ENCODE measurements at places on chromosomes 16 and 17. TPM values are rescaled to one million over a fixed set of nuclear protein-coding genes. Genes with fewer than 3 reads are reported as not detected.
A peak's percentile ranks its signal among the peaks of the same experiment; 100 is the strongest.

ITGA3 gene
- 11.9 TPM for total RNA-seq

CRAMP1 gene
- 19.5 TPM for total RNA-seq

SERPINF2 gene
- not detected for total RNA-seq

EVPLL gene
- not detected for total RNA-seq

- no peak for DNase-seq
Observed at GRCh38 chr17:61065263-61065773, 334.3 kb upstream of the TBX2 start.

DNA sequence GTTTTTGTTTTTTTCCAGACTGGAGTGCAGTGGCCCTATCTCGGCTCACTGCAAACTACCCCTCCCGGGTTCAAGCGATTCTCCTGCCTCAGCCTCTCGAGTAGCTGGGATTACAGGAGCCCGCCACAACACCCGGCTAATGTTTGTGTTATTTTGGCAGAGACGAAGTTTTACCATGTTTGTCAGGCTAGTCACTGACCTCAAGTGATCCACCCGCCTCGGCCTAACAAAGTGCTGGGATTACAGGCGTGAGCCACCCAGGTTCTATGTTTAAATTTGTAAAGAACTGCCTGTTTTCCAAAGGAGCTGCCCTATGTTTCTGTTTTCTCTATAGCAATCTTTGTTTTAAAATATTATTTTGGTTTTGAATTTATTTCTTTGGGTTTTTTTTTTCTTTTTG is 13.8 kb upstream of the C16orf87 start:
- no peak for DNase-seq

- peak; percentile 77 for DNase-seq
Observed at GRCh38 chr16:24138024-24138423, 118.1 kb upstream of the CACNG3 start.

DNA sequence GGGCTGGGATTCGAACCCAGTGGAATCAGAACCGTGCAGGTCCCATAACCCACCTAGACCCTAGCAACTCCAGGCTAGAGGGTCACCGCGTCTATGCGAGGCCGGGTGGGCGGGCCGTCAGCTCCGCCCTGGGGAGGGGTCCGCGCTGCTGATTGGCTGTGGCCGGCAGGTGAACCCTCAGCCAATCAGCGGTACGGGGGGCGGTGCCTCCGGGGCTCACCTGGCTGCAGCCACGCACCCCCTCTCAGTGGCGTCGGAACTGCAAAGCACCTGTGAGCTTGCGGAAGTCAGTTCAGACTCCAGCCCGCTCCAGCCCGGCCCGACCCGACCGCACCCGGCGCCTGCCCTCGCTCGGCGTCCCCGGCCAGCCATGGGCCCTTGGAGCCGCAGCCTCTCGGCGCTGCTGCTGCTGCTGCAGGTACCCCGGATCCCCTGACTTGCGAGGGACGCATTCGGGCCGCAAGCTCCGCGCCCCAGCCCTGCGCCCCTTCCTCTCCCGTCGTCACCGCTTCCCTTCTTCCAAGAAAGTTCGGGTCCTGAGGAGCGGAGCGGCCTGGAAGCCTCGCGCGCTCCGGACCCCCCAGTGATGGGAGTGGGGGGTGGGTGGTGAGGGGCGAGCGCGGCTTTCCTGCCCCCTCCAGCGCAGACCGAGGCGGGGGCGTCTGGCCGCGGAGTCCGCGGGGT is at the start of gene CDH1:
Gene CDH1 (plus strand): TSS at position 247 of the 684 bp plus-strand sequence. CDS start 124 bp downstream, at position 371.
- peak; percentile 70 for DNase-seq

DNA sequence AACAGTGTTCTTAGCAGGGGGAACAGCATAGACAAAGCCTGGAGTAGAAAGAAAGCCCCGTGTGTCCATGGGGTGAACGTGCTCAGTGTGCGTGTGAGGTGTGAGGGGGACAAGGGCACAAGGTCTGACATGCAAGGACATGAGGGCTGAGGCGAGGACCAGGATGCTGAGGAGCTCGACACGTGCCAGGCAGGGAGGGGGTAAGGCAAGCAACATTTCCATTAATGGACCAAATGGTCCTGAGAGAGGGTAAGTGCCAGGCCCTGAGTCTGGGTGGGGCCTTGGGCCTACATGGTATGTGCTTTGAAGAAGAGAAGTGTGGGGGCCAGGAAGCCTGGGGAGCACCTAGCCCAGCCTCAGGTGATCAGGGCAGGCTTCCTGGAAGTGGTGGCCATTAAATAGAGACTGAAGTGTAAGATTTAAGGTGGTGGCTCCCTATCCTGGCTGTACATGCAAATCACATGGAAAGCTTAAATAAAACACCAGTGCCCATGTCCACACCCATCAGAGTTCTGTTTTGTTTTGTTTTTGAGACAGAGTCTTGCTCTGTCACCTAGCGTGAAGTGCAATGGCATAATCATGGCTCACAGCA is 29.3 kb downstream of the ADCY7 start:
- no peak for DNase-seq

DNA sequence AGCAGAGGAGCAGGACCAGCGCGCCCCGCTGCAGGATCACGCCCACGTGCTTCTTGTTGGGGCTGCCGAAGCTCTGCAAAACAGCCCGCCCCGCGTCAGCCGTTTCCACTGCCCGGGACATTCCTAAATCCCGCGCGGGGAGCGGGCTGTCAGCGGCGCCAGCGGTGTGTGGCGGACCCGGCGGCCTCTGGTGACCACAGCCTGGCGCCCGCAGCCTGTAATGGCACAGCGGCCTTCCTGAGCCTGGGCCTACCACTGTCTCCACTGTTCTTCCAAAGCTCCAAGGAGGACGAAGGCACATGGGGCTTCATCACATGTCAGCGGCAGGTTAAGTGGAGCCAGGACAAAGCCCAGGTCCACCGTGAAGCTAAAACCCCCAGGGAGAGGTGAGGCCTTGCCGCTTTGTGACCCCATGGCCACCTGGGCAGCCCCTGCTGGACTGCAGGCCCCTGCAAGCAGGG is 2.5 kb downstream of the SLC47A2 start:
- DNase-seq = no peak

- DNase-seq = no peak
Observed at GRCh38 chr17:43613917-43614316, 47.8 kb downstream of the MEOX1 start.

- DNase-seq = no peak
Observed at GRCh38 chr17:50518384-50519023, 10.3 kb downstream of the MYCBPAP start.

DNA sequence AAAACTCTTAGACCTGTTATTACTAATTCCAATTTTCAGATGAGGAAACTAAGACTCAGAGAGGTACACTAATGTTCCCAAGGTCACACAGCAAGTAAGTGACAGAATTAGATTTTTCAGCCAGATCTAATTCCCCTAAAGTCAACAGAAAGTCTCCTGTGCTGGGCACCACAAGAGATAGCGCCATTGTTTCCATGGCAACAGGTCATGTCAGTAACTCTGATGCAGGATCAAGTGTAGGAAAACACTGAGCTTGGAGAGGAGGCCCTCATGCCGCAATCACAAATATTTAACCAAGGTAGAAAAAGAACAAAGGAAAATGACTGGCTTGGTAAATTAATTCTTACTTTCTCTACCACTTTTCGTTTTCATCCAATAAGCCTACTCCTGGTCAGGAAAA is 166.0 kb upstream of the CDH13 start:
- DNase-seq = peak; percentile 46

DNA sequence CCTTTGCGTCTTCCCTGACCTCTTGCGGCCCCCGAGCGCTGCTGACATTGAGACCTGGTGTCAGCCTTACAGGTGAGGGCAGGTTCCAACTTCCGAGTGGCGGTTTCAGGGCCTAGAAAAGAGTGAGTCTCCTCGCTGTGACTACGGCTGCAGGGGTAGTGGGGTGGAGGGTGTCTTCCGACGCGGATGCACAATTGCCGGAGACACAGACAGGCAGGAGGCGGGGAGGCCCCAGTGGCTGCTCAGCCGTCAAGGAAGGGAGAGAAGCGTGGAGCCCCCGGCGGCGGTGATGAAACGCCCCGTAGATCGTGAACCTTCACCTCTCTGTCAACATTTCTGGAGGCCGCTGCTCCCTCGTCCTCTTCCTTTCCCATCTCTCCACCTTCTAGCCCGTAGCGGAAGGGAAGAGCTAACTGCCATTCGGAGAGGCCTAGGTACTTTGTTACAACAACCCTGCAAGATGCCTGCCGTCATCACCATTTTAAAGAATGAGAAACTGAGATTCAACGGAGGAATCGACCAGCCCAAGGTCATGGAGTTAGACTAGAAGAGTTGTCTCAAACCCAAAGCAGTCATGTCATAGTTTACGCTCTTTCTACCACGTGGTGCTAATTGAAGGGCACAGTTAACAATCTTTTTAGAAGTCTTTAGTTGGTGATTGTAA is 485 bp downstream of the DNAJA3 start:
- no peak for DNase-seq

- no peak for DNase-seq
Observed at GRCh38 chr17:77854759-77855745, 103.5 kb upstream of the TNRC6C start.

DNA sequence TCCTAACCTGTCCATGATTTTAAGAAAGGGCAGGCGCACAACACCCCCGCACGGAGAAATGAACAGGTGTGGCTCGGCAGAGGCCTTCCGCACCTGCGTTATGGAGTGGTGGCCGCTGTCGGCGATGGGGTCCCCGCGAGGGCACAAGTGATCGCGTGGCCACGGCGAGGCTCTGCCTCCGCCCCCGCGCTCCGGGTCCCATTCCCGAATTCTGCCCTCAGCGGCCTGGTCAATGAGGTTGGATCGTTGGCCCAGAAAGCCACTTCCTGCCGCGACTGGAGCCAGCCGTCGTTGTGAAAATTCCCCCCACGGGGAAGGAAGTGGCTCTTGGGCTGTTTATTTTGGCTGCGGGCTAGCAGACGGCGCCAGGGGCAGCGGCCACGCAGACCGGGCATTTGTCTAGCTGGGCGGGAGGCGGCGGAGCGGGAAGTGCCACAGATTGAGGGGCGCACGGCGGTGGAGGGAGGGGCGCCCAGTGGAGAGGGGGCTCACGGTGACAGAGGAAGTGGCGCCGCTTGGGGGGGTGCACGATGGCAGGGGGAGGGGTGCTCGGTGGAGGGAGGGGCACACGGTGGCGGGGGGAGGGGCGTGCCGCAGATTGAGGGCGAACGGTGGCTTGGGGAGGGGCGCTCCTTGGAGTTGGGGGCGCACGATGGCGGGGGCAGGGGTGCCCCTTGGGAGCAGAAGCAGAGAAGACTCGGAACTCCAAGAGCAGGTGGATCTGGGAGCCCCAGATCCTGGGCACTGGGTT is 25.0 kb downstream of the MRC2 start:
- peak; percentile 63 for DNase-seq

DNA sequence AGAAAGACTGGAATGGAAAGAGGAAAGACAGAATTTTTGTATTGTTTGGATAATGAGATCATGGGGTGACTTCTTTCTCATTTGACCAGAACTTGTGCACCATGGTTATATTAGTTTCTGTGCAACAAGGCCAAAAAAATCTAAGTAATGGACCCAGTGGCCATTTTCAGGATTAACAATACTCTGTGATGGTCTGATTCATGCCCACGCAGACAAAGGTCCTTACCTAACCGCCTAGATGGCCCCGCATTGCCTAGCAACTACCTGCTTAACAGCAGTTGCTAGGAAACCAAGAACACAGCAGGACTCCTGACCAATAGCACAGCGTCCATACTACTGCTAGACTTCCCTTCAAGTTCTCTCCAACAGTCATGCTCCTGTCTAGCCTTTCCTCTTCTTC is 22.4 kb downstream of the MIS12 start:
- peak; percentile 86 for DNase-seq

DNA sequence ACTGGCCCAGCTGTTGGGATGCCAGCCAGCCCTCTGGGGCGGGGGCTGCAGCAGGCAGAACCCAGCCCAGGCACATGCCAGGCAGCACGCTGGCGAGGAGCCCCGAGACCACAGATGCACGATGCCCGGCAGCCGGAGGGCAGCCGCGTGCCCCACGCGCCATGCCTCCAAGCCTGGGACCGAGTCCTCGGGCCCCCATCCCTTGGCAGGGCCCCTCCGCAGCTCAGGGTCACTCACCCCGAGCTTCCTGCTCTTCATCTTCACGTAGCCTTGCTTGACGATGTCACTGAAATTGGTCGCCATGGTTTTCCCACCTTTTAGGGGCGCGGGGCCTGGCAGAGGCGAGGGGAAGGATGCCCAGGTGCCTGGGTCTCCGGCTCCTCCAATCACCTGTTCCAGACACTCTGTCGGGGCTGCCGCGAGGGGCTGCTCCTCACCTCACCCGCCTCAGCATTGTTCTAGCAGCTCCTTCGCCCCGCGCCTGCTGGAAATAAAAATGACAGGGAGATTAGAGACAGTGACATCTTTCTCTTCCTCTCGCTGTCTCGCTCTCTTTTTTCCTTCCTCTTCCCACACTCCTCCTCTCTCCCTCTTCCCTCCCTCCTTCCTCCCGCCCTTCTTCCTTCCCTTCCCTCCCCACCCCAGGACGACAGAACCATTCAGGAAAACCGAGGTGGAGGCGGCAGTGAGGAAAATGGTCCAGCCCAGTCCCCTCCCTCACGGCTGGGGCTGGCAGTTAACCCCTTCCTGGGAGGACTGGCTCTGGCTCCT is 6.9 kb downstream of the DOK4 start:
- DNase-seq = peak; percentile 66

DNA sequence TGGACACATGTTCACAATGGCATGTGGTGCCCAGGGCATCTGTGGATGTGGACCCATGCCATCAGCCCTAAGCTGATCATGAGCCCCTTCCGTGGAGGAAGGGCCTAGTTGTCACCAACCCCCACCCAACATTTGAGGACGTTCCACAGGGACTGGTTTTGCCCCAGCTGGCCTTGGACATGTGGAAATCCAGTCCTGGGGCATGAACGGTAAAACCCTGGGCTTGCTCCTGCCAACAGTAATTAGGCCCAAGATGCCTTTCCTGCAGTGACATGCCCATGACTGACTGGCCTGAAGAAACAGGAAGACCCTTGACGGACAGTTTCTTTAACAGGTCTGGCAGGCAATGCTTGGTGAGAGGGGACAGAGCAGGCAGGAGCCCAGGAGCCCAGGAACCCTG is 7.7 kb downstream of the TNS4 start:
- no peak for DNase-seq
